ENCODE measurements at places on chromosomes 4 and X. TPM values are rescaled to one million over a fixed set of nuclear protein-coding genes. Genes with fewer than 3 reads are reported as not detected.

DNA sequence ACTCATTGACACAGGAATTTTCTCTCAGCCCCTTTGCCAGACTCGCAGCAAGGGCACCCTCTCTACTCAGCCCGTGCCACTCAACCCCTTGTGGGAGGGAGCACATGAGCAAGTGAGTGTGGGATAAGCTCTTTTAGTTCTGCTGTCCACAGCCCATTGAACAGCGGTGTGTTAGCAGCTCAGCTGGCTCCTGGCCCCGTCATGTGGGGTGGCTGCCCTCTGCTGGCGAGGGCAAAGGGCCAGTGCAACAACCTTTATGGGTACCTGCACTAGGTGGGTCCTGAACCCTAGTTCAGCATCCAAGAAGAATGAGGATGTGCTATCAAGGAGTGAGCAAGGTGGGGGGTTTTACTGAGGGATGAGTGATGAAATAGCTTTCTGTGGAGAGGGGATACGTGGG is 85.0 kb upstream of the ZNF81 start:
- no peaks in the 10 kb centered on the region for H3K4me1 ChIP-seq
- peaks cover 2% of the 10 kb centered on the region for H3K27me3 ChIP-seq
- DNase-seq: peak; percentile 2
- no peak overlapping the region for H3K27ac ChIP-seq
- H3K4me3 ChIP-seq: no peak overlapping the region
- H3K36me3 ChIP-seq: no peaks in the 10 kb centered on the region

DNA sequence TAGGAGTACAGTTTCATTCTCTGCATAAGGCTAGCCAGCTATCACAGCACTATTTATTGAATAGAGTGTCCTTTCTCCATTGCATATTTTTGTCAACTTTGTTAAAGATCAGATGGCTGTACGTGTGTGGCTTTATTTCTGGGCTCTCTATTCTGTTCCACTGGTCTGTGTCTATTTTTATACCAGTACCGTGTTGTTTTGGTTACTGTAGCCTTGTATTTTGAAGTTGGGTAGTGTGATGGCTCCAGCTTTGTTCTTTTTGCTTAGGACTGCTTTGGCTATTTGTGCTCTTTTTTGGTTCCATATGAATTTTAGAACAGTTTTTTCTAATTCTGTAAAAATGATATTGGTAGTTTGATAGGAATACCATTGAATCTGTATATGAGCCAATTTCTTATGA is 182.1 kb upstream of the DIAPH2 start:
- H3K4me1 ChIP-seq: no peaks in the 10 kb centered on the region
- no peaks in the 10 kb centered on the region for H3K36me3 ChIP-seq
- H3K27ac ChIP-seq: no peak overlapping the region

- H3K4me1 ChIP-seq: no peaks in the 10 kb centered on the region
- no peak overlapping the region for H3K4me3 ChIP-seq
- H3K27me3 ChIP-seq: peaks cover 6% of the 10 kb centered on the region
- H3K27ac ChIP-seq: no peak overlapping the region
- no peaks in the 10 kb centered on the region for H3K36me3 ChIP-seq
- DNase-seq: no peak
Observed at GRCh38 chr4:8348071-8348470, 78.5 kb downstream of the HTRA3 start.

DNA sequence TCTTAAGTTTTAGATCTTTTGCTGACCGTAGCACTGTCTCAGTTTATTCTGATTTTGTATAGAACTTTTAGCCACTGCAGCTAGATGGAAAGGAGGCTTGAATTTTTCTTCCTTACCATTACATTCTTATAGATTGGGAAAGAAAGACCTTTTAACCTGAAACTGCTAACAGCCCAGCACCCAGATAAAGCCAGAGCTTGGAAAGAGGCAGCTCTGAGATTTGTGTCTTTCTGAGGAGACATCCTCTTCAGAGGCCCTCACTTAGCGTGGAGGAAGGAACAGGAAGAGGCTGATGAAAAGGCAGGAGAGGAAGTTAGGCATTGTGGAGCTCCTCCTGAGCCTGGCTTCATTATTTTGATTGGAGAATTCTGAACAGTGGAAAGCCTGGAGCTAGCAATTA is 35.1 kb downstream of the ATG4A start:
- no peaks in the 10 kb centered on the region for H3K36me3 ChIP-seq
- peak; percentile 6 for DNase-seq
- H3K27ac ChIP-seq: no peak overlapping the region
- H3K4me1 ChIP-seq: no peaks in the 10 kb centered on the region
- H3K4me3 ChIP-seq: no peak overlapping the region

- no peak overlapping the region for H3K27ac ChIP-seq
- DNase-seq: no peak
- no peaks in the 10 kb centered on the region for H3K4me1 ChIP-seq
Observed at GRCh38 chr4:141213550-141213991, 7.1 kb upstream of the ZNF330 start.

The SOX3 gene
- not detected for total RNA-seq

The ZNF827 gene
- 4.4 TPM for total RNA-seq

GRCh38 chrX:73214426-73215094 is at the start of gene NAP1L2:
Gene NAP1L2, minus strand, starts transcription at chrX:73214851. Its CDS starts 359 bp downstream, at chrX:73214492.
- no peaks in the 10 kb centered on the region for H3K36me3 ChIP-seq
- H3K27ac ChIP-seq: no peak within 1 kb of the TSS
- H3K4me3 ChIP-seq: no peak within 1 kb of the TSS
- peak; percentile 54 for DNase-seq
- no peaks in the 10 kb centered on the region for H3K27me3 ChIP-seq
- no peaks in the 10 kb centered on the region for H3K4me1 ChIP-seq

The CYLC1 gene
- total RNA-seq: not detected

The ADH1A gene
- not detected for total RNA-seq

The HSFX4 gene
- total RNA-seq: not detected

Data from fibroblast of lung (primary cell).